Amygdala (tissue), 56 donors: ENCODE measurements at places on chromosomes 16 and 17.

DNA sequence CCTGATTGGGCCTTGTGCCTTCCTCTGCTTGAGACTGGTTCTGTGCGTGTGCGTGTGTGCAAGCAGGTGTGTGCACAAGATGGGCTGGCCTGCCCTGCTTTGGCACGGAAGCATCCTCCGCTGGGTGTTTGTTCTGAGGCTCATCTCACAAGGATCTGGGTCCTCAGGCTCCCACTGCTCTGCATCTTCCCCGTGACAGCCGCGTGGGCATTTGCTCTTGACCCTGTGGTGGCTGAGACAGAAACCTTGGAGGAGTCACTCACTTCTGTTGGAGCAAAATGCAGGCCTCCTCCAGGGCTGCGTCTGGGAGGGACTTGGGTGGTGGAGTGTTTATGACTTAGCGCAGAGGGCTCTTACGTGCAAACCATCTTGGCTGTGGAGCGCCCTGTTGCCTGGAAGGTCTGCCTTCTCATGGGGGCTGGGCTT lies 119.2 kb downstream of the RPTOR start:
- DNase-seq: no peak

DNA sequence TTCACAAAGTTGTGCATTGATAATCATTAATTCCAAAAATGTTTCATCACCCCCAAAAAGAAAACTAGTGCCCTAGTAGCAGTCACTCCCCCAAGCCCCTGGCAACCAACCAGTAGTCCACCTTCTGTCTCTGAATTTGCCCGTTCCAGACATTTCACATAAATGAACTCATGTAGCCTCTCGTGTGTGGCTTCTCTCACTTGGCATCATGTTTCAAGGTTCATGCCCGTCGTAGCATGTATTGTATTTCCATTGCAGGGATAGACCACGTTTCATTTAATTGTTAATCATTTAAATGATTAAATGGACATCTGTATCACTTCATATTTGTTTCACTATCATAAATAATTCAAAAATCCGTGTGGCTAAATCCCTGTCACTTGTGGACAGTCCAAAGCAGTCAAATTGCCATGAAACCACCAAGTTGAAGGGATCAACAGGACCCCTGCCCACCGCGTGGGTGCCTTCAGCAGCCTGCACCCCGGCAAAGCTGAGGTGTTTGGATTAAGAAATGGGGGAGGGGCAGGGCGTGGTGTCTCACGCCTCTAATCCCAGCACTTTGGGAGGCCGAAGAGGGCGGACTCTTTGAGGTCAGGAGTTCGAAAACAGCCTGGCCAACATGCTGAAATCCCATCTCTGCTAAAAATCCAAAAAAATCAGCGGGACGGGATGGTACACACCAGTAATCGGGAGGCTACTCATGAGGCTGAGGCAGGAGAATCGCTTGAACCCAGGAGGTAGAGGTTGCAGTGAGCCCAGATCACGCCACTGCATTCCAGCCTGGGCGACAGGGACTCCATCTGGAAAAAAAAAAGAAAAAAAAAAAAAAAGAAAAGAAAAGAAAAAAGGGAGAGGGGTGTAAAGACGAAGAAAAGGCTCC lies 8.7 kb upstream of the FLYWCH2 start:
- no peak for DNase-seq

GRCh38 chr16:30478766-30479478 lies 6.4 kb downstream of the ITGAL start:
- DNase-seq: no peak

- DNase-seq: no peak
Measured at GRCh38 chr16:65601781-65602180, 479.9 kb upstream of the CDH11 start.

DNA sequence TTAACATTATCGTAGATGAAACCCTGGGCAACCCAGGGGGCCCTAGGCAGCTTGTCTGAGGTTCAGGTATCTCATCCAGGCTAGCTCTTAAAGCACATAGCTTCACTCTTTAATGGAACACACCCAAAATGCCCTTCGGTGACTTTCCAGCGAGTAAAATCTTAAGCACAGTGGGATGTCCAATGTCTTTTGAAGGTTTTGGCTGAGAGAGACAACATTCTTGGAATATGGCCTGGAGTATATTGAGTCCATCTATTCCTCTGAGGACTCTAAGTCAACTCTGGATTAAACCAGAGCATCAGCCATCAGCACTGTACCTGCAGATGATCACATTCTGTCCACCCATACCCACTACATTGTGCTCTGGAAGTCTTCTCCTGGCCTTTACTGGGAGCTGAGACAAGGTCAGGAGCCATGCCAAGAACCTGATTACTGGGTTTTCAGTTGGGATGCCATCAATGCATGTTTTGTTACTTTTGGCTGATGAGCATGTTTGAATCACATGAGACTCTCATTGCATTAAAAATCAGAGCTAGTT lies 63.4 kb upstream of the CDH11 start:
- no peak for DNase-seq

GRCh38 chr16:73978407-73978784 lies 318.2 kb upstream of the PSMD7 start:
- DNase-seq: no peak

- no peak for DNase-seq
Measured at GRCh38 chr16:67468731-67469130, 12.2 kb downstream of the ATP6V0D1 start.

GRCh38 chr16:23528644-23529310 lies 18.5 kb upstream of the GGA2 start:
- DNase-seq: no peak

GRCh38 chr17:252456-252855 lies 71.0 kb upstream of the DOC2B start:
- DNase-seq: no peak

- DNase-seq: no peak
Measured at GRCh38 chr16:11009027-11009755, 64.8 kb downstream of the CLEC16A start.

- no peak for DNase-seq
Measured at GRCh38 chr16:80298676-80299075, 242.1 kb upstream of the DYNLRB2 start.

GRCh38 chr17:70642059-70642458 lies 472.7 kb downstream of the KCNJ2 start:
- no peak for DNase-seq

GRCh38 chr16:83533193-83533592 lies 274.6 kb upstream of the HSBP1 start:
- no peak for DNase-seq

GRCh38 chr16:85853547-85854545 lies 45.1 kb upstream of the IRF8 start:
- DNase-seq: no peak

GRCh38 chr17:50785946-50786570 lies 18.7 kb upstream of the ANKRD40CL start:
- DNase-seq: no peak

GRCh38 chr16:84581158-84581557 lies 36.7 kb downstream of the COTL1 start:
- no peak for DNase-seq

GRCh38 chr16:49856672-49857330 lies 889 bp upstream of the ZNF423 start:
- DNase-seq: no peak

DNA sequence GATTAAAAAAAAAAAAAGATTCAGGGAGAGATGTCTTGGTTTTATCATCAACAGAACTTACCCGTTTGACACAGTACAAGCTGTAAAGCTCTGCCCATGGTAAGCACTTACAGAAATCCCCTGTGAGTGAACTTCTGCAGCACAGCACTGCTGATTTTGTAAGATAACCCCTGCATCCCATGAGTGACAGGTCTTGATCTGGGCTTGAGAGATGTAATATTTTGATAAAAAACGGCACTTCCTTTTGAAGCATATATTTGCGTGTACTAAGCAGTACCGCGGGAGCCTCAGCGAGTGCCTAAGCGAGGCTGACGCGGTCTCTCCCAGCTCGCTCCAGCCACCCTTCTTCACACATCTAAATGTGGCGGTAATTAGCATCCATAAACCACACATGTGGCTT lies 50.5 kb downstream of the IKZF3 start:
- no peak for DNase-seq

- no peak for DNase-seq
Measured at GRCh38 chr16:24178496-24178895, 77.6 kb upstream of the CACNG3 start.

DNA sequence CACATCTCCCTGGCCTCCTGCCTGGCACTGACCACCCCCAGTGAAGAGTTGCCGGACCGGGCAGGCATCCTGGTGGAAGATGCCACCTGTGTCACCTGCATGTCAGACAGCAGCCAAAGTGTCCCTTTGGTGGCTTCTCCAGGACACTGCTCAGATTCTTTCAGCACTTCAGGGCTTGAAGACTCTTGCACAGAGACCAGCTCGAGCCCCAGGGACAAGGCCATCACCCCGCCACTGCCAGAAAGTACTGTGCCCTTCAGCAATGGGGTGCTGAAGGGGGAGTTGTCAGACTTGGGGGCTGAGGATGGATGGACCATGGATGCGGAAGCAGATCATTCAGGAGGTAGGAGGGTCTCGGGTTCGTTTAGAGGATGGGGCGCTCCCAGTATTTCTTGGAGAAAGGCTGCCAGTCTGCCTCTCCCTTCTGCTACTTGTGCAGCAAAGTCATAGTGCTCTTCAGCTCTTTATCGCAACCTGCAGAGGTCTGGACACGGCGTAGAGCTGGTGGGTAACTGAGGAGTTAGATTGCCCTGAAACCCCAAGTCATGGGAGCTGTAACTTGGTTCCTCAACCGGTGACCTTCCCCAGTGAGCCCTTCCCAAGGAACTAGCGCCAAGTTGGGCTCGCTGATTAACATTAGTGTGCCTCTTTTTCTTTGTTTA lies 21.9 kb downstream of the AKAP1 start:
- DNase-seq: no peak

- DNase-seq: no peak
Measured at GRCh38 chr17:80783971-80784370, 207.7 kb upstream of the CHMP6 start.

- DNase-seq: no peak
Measured at GRCh38 chr16:9820476-9821246, 361.6 kb downstream of the GRIN2A start.

DNA sequence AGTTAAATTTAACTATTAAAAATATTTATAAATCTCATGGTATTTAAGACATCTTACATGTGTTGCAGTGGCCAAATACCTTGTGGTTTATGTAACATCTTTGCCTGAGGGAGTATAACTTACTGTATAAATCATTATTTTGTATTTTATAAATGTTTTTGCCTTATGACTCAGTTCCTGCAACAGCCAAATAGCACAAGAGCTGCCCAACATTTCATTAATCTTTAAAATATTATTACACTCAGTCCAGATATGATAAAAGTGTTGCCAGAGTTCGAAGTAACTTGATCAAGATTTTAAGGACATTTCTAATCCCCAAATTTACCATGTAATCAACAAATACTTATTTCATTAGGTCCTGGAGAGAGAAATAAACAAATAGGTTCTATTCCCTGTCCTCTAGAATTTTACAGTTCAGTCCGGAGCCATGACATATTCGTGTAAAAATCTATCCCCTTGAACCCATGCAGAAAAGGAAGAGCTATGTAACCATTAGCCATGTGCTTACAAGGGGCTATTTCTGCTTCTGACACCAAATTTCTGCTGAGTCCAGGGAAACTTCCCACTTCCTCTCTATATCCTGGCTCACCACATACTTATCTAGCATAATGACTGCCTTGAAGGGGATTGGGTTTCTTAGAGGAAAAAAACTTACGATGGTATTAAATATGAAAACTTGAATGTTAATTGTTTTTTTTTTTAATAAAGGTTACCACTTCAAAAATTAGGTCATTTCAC lies 44.0 kb downstream of the IRX6 start:
- DNase-seq: no peak

GRCh38 chr16:12927591-12927990 lies 26.2 kb downstream of the SHISA9 start:
- DNase-seq: no peak

DNA sequence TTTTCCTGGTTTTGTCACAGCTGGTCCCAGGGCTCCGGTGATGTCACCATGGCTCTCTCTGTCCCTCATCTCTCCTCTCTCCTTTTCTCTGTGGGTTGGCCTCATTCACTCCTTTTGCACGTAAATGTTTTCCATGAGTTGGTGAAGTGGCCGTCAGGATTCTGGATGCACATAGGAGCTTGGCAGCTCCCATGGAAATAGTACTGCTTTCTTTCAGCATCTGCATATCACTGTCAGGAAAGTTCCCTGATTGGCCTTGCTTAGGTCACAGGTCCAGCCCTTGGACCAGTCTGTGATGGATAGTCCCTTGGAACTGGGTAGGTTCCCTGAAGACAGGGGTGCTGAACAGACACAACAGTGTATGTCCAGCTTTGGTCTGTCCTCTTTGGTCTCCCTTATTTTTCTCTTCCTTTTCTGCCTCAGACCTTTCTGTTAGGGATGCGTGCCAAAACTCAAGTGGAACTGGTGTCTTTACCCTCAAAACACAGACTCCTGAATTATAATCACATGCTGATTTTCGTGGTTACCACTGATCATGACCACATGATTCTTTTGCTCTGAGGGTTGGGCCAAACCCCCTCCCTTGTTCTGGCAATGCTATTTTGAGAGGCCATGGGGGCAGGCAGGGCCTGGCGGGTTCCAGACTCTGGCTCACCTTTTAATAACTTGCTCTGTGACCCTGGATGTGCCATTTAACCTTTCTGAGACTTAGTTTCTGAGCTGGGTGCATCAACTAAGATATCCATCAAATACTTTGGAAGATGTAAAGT lies 99.0 kb downstream of the MSI2 start:
- DNase-seq: no peak

DNA sequence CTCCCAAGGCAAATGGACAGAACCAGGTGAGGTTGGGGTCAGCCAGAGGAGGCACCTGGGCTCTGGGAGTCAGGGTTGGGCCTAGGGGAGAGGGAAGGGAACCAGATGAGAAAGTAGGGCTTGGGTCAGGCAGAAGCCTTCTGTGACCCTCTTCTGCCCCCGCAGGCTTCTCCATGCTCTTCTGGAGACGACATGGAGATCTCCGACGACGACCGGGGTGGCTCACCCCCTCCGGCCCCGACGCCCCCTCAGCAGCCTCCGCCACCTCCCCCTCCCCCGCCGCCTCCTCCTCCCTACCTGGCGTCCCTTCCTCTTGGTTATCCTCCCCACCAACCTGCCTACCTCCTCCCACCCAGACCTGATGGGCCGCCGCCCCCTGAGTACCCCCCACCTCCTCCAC lies 7.9 kb downstream of the SETD1A start:
- no peak for DNase-seq

DNA sequence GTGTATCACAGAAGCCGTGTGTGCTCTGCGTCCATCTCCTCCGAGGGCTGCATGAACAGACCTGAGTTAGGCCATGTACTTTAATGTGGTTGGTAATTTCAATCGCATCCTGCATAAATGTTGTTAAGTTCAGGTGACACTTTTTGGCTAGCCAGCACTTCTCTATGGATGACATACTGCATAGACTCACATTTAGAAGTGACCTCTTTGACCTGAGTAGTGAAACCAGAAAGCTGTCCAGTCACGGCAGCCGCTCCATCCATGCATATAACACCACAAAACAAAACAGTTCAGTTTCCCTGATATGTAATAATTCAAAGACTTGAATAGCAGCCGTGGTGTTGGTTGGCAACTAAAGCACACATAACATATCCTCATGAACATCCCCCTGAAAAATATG lies 94.1 kb downstream of the CYTH1 start:
- no peak for DNase-seq

DNA sequence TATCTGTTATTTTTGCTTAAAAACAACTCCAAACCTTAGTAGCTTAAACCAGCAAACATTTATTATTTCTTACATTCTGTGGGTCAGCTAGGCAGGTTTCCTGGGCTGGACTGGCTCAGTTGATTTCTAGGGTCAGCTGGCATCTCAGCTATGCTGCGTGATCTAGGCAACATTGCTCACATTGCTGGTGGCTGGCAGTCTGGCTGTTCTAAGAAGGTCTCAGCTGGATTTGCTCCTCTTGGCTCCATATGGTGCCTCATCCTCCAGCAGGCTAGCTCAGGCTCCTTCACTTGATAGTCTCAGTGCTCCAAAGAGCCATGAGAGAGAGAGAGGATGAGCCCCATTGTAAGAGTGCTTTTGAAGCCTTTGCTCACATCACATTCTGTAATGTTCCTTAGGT lies 470.6 kb upstream of the CDH5 start:
- no peak for DNase-seq
